Mesendoderm (in vitro differentiated cells): ENCODE measurements at places on chromosomes 1 and 21.
A peak's percentile ranks its signal among the peaks of the same experiment; 100 is the strongest.

DNA sequence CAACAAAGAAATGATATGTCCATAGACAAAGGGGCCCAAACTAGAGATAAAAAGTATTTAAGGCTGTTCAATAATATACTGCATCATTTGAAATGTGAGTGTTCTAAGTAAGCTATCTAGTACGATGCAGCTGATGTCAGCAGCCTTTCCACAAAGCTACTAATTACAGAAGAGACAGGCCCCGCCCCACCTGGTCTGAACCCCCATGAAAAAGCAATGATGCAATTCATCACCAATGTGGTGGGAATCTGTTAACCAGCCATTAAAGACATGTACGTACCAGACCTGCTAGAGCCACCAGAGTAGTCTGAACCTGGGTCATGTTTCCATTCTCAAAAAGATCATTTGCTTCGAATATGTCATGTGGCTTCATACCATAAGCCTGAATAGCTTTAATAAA, 25.1 kb downstream of the CNN3 start:
- DNase-seq = no peak

- DNase-seq = no peak
These were observed 70.2 kb upstream of the GOLT1A start for GRCh38 chr1:204283711-204284651.

DNA sequence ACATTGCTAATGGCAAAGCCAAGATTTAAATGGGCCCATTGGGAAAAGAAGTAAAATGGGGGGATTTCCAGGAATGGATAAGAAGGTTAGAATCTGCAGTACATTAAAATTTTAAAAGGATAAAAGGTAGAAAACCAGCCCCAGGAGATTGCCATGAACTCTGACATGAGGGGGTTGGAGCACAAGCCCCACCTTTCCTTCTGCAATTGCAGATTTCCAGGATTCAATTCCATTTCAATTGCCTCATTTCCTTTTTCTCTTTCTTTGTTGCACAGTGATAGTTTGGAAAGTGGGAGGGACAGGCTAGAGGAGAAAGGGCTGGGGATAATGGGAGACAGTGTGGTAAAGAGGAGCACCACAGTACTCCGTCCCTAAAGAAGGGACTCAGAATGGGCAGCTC, 238.5 kb upstream of the RAB4A start:
- DNase-seq = peak; percentile 29

- no peak for DNase-seq
These were observed 5.1 kb downstream of the TMCO4 start for GRCh38 chr1:19794583-19794982.

DNA sequence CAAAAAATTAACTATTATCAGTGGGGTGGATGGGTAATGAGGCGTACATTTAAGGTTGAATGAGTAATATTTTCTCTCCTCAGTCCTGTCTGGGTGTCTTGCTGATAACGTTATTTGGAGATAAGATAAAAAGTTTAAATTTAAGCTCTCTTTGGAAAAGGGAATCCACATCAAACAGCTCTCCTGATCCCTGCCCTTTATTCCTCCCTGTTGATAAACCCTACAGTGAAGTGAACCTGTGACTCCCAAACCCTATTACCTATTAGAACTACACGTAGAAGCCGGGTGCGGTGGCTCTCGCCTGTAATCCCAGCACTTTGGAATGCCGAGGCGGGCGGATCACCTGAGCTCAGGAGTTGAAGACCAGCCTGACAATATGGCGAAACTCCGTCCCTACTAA, 9.9 kb upstream of the GPR161 start:
- peak; percentile 81 for DNase-seq

DNA sequence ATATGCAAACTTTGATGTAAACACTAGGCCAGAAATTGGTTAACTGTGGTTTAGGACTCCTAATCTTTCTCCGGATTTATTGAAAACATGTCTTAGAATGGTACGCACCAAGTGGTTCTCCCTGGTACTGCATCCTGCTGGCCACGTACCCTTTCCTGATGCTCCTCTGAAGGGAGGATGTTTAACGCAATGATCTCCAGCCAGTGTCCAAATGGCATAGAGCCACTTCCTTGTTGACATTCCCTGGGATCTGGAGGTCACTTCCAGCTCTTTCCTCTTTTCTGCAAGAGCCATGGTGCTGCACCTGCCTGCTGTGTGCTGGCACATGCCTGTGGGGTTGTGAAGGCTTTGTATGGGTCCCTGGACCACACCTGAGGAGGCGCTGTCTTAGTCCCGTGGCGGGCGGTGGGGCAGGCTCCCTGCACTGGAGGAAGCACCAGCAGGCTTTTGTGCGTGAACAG, 53.9 kb downstream of the GALNT2 start:
- DNase-seq = peak; percentile 57

DNA sequence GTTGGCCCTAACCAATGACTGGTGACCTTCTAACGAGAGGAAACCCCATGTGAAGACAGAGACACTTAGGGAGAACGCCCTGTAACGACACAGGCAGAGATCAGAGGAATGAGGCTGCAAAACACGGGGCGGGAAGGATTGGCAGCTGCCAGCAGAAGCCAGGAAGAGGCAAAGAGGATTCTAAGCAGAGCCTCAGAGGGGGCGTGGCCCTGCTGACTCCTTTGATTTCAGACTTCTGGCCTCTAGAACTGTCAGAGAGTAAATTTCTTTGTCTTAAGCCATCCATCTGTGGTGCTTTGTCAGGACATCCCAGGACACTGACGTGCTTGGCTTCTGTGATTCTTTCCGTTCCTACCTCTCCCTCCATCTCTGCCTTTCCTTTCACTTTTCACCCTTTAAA, 79.3 kb downstream of the SH3BGR start:
- peak; percentile 14 for DNase-seq

DNA sequence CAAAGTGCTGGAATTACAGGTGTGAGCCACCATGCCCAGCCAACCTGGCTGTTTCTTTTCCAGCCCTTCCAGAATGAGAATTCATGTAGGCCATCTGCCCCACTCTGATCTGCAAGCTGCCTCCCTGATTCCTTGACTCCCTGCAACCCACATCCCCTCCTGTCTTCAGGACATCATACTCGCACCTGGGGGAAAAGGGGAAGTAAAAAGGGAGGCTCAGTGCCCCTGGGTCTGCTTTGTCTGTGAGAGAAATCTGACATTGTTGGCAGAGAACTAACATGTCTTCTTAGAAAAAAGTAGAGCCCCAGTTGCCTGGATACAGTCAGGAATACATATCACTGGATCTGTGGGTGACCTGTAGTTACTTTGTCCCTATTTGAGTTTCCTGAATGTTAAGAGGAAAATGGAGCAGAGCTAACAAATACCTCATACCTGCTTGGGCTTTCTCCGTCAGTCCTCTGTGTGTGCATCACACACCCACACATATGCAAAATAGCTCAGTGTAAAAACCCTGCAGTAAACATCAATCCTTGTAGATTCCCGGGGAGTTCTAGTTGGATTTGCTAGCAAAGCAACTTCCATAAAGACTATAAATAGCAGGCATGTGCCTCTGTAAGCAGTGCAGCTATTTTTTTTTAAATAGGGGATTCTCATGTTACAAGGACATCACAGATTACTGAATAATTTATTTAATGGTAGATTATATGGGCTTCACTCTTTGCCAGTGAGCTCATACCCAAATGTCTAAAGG, 62.9 kb downstream of the TEX35 start:
- no peak for DNase-seq

DNA sequence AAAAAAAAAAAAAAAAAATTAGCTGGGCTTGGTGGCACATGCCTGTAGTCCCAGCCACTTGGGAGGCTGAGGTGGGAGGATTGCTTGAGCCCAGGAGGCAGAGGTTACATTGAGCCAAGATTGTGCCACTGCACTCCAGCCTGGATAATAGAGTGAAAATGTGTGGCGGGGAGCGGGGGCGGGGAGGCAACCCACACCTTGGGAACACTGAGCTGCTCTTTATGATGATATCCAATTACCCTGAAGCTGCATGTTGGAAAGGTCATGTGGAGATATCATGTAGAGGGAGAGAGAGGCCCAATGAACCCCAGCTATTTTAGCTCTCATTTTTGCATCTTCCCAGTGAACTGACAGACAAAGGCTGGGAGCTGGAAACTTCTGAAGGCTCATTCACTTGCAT, 48.3 kb upstream of the ZNF648 start:
- no peak for DNase-seq

DNA sequence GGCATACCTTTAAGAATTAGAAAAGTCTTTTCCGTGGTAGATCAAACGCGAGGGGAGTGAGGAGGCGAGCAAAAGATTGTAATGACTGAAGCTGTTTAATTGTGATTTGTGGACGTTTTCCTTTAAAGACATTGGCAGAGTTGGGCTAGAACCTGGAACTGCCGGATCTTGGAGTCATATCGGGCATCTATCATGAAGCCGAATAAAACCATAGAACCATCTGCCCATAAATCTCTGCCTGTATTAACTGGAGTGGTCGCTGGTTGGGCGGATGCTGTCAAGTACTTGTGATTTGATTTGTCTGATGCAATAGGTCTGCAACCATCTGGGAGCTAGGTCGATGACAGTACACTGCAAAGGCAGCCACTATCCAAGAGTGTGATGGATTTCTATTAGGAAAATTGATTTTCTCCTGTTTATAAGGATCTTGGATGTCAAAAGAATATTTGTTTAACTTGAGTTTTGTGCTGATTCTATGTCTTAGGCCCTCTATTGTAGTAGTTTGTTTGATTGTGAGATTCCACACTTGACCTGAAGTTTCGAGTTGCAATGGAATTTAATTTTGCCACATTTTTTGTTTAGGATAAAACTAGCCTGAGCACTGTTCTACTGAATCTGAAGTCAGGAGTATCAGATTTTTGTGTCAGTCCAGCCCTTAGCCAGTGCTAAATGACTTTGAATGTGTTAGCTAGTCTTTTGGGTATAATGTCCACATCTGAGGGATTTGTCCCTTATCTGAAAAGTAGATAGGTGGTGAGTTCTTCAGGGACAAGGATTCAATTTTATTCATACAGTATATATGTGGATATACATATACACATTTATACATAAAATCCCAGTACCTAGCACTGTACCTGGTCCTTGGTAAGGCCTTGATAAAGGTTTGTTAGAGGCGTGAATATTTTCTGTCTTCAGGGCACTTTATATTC, 1.2 kb downstream of the SARS1 start:
- peak; percentile 93 for DNase-seq

- DNase-seq = no peak
These were observed 771.6 kb upstream of the CXADR start for GRCh38 chr21:16741141-16741665.

GRCh38 chr1:64502931-64503330, 33.0 kb downstream of the CACHD1 start:
- DNase-seq = no peak

- DNase-seq = no peak
These were observed 291.1 kb downstream of the PTPRU start for GRCh38 chr1:29527314-29528004.

DNA sequence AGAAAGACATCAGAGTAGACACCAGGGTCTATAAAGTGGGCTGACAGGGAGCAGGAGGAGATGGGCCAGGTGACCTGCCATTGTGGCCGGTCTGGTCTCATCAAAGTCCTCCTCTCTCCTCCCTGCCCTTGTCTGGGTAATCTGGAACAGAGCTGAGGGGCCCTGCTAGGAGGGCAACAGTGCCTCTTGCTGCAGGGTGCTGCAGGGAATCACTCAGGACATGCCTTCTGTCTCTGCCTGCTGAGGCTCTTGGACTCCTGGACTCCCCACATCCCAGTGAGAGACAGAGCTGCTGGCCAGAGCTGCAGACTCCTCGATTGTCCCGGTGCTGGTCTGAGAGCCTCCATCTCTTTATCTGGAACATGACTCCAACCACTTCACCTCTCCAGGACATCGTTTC, 366.1 kb upstream of the DUSP10 start:
- DNase-seq = no peak

GRCh38 chr1:28447679-28448078, 58.2 kb upstream of the RCC1 start:
- DNase-seq = no peak

DNA sequence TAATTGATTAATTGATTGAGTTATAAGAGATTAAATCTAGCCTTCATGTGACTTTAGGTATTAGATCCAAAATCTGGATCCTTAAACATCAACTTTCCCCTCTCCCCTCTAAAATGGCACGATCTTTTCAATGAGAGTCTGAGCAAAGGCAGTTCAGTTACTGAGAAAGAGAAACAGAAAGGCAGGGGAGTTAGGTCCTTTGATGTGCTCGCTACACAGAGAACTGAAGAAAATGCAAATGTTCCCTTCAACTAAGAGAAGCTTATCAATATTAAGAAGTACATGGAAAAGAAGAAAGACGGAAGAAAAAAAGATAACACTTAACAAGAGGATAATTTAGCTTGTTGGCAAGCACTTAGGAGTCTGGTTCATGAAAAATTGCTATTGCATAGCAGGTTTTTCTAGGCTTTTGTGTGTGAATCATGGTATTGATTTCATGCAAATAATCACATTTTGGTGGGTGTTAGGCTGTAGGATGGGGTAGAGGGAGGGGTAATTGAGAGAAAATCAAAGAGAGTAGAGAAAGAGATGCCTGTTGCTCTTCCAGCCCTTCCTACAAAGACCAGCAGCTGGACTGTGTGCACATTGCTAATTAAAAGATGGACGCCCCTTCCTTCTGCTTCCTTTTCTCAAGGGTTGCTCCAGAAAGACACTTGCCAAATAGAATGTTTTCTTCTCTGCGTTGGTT, 307.6 kb upstream of the PLXNA2 start:
- no peak for DNase-seq

DNA sequence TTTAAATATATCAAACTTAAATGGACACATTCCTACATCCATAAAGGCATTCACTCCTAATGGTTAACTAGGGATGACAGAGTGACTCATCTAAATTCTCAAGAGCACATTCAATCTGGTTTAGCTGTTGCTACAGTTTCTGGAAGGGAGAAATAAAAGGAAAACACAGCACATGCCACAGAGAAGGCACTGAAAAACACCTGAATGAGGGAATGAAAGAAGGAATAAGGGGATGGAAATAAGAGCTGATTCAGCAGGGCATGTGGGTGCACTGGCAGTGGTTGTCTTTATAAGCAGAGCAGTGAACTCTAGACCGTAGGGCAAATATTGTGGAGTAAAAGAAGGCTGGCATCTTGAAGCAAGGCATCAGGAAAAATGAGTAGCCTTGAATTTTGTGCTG, 79.3 kb downstream of the LHX4 start:
- DNase-seq = peak; percentile 38
